ENCODE measurements at places on chromosomes 1 and 21.

- DNase-seq = no peak
Measured at GRCh38 chr1:7401814-7402547, 369.1 kb upstream of the VAMP3 start.

GRCh38 chr1:234721476-234722269, 111.7 kb upstream of the IRF2BP2 start:
- DNase-seq = no peak

GRCh38 chr1:231612393-231613089, 14.0 kb upstream of the DISC1 start:
- DNase-seq = no peak

DNA sequence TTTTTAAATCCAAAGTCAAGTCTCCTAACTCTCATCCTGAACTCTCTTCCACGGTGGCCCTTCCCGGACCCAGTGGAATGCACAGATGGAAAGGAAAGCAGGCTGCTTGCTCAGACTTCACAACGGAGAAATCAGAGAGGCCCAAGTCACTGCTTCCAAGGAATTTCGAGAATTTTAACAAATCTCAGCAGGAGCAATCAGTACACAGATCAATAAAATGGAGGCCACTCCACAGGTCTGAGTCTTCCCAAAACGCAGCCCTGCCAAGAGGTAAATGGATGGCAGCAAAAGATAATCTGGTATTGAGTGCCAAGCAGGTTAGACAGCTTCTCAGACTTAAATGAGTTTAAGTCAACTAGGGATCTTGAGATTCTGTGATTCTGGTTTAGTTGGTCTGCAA, 81.1 kb upstream of the TIAM1 start:
- no peak for DNase-seq

DNA sequence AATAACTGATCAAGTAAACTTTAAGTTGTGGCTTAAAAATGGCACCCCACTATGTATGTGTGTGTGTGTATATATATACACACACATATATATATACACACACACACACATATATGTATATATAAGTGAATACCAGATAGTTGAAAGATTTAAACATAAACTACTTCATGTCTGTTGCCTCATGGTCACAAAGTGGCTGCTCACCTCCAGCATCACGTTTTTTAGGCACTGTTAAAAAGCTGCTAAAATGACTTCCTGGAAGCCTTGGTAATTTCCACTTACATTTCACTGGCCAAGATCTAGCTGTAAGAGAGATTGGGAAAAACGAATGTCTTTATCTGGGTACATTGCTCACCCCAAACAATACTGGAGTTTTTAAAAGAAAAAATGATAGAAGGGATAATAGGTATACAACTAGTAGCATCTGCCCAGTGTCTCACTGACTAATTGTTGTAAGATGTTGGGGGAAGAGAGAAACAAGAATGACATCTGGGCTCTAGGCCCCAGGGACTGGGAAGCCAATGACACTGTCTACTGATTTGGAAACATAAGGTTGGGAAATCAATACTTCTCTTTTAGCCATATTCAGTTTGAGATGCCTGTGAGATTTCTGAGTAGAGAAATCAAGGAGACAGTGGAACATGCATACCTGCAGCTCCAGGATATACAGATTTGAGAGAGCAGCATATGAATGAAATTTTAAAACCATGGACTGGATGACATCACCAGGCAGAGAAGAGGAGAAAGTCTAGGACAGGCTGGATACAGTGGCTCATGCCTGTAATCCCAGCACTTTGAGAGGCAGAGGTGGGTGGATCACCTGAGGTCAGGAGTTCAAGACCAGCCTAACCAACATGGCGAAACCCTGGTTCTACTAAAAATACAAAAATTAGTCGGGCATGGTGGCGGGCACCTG, 42.8 kb downstream of the CLDN14 start:
- DNase-seq = no peak

DNA sequence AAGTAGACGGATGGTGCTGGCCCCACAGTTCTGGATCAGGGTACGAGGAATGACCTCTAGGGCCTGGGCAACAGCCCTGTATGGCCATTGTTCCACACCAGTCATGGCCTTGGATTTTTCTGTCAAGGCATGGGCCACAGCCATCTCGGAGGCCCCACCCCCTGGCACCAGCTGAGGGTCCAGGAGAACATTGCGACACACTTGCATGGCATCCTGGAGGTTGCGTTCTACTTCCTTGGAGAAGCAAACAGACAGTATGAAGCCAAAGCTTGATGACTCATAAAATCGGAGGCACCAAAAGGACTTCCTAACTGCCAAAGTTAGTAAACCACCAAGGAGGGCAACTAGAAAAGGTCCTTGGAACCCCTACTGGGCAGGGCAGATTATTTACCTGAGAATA, 11.9 kb upstream of the VHLL start:
- no peak for DNase-seq

DNA sequence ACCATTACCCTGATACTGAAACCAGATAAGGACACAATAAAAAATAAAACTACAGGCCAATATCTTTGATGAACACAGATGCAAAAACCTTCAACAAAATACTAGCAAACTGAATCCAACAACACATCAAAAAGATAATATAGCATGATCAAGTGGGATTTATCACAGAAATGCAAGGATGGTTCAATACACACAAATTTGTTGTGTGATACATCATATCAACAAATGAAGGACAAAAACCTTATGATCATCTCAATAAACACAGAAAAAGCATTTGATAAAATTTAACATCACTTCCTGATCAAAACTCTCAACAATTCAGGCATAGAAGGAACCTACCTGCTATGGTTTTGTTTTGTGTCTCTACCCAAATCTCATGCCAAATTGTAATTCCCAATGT, 74.3 kb upstream of the VANGL1 start:
- no peak for DNase-seq

DNA sequence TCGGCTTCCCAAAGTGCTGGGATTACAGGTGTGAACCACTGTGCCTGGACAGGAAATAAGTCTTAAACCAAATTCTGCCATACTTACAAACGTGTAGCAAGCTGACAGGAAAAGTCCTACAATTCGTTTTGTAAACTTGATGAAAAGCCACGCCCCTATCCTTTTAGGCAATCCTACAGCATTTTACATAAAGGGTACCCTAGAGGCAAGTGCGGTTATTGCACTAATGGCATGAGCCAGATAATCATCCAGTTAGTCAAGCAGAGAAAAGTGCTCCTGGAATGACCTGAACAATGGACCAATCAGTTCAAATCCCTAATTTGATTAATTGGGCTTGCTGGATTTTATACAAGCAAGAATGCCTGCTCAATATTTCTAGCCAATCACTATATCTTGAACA, 338.2 kb downstream of the KIF26B start:
- DNase-seq = no peak

Measured in right renal pelvis (tissue), 4 donors.